Activated CD4-positive, alpha-beta memory T cell treated with anti-CD3 and anti-CD28 coated beads for 36 hours (primary cell): ENCODE measurements at places on chromosomes 1 and 21. TPM values are rescaled to one million over a fixed set of nuclear protein-coding genes. Genes with fewer than 3 reads are reported as not detected.

GRCh38 chr1:198232940-198233675 lies 76.3 kb downstream of the NEK7 start:
- no peak overlapping the region for H3K27ac ChIP-seq
- no peak overlapping the region for H3K4me3 ChIP-seq
- peaks cover 29% of the 10 kb centered on the region for H3K4me1 ChIP-seq
- H3K27me3 ChIP-seq: no peaks in the 10 kb centered on the region
- H3K36me3 ChIP-seq: peaks cover 3% of the 10 kb centered on the region

DNA sequence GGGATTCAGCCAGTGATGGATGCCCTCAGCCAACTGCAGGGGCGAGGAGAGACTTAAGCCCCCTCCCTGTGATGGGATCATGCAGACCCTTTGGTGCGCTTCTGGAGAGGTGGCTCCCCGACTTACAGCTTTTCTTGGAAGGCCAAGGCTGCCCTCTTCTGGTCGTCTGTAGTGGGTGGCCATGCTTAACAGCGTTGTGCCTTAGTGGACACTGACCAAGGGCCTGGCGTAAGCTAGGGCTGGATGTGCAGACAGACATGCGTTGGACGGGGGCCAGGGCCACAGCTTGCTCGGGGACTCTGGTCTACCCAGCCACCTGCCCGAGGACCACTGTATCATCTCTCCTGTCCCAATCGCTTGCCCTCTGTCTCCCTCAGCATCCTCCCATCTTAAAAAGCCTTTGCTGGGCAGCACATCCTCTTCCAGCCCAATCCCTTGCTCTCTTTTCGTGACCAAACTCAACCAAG lies 5.5 kb downstream of the AZIN2 start:
- no peak overlapping the region for H3K27ac ChIP-seq
- H3K4me1 ChIP-seq: peaks cover 15% of the 10 kb centered on the region
- H3K4me3 ChIP-seq: no peak overlapping the region
- H3K27me3 ChIP-seq: no peaks in the 10 kb centered on the region

DNA sequence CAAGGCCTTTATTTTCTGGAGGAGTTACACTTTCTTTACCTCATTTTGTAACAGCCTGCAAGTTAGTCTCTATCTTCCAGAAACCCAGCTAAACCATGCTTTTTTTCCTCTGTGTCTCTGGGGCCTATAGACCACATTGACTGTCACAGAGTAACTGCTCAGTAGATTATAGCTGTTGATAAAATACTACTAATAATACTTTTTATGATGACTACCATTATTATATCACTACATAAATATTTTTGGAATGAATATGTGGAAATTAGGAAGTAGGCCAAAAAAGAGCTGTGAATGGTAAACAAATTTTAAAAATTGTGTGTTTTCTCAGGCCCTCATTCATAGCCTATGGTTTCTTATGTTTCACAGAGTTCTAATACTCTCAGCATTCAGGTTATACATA lies 233.1 kb upstream of the USP24 start:
- no peaks in the 10 kb centered on the region for H3K36me3 ChIP-seq
- H3K4me1 ChIP-seq: no peaks in the 10 kb centered on the region
- peaks cover 2% of the 10 kb centered on the region for H3K27me3 ChIP-seq

SPRR5 gene
- not detected for total RNA-seq

PTAFR gene
- 0.19 TPM for total RNA-seq

LEPR gene
- 5.0 TPM for total RNA-seq

- H3K4me3 ChIP-seq: no peak overlapping the region
- no peaks in the 10 kb centered on the region for H3K4me1 ChIP-seq
- H3K27ac ChIP-seq: no peak overlapping the region
Measured at GRCh38 chr1:5740865-5741860, 251.1 kb downstream of the NPHP4 start.

- DNase-seq: peak; percentile 16
- H3K27ac ChIP-seq: no peak overlapping the region
- no peaks in the 10 kb centered on the region for H3K36me3 ChIP-seq
- H3K4me3 ChIP-seq: no peak overlapping the region
Measured at GRCh38 chr21:32096411-32096810, 182.4 kb downstream of the MIS18A start.

- H3K4me3 ChIP-seq: no peak overlapping the region
- peak; percentile 23 for DNase-seq
- no peaks in the 10 kb centered on the region for H3K4me1 ChIP-seq
- no peaks in the 10 kb centered on the region for H3K36me3 ChIP-seq
- no peak overlapping the region for H3K27ac ChIP-seq
Measured at GRCh38 chr1:176559878-176560277, 96.9 kb downstream of the PAPPA2 start.

TMEM82 gene
- total RNA-seq: not detected

GRCh38 chr1:36872858-36873257 lies 161.5 kb downstream of the GRIK3 start:
- H3K27ac ChIP-seq: no peak overlapping the region
- no peaks in the 10 kb centered on the region for H3K4me1 ChIP-seq
- H3K36me3 ChIP-seq: no peaks in the 10 kb centered on the region
- no peak overlapping the region for H3K4me3 ChIP-seq
- no peak for DNase-seq
- peaks cover 7% of the 10 kb centered on the region for H3K27me3 ChIP-seq

SPRR4 gene
- not detected for total RNA-seq

DNA sequence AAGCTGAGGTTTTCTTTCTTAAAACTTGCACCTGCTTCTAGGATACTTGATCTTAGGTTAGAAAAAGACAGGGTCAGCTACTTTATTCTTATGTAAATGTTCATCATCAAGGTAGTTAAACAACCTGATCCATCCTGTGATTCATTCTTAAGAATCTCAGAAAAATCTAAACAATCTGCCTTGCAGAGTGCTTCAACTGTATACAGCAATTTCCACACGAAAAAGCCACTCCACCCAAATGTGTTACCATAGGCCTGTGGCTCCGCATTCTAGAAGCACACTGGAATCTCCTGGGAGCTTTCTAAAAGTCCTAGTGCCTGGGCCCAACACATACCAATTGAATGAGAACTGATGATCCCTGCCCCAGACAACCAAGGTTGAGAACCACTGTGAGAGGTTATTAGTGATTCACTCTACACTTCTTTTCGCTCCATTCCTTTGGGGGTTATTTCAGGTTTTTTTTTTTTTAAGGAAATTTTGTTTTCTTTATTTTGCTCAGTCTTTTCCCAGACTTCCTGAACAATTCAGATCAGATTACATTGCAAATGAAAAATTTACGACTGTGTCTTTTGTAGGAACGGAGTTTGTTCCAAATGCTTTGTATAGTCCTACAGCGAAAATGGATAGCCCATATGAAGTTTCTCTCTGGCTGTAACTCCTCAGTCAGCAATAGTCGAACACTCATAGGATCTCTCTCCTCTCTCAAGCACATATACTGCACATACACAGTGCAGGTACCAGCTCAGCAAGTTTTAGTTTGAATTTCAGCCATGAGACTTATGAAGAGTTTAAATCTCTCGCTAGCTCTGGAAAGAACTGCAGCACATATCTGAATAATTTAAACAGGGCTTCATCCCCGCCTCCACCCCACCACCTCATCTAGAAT lies 16.1 kb downstream of the SMYD2 start:
- no peak overlapping the region for H3K27ac ChIP-seq
- H3K4me1 ChIP-seq: peaks cover 21% of the 10 kb centered on the region
- no peaks in the 10 kb centered on the region for H3K27me3 ChIP-seq
- H3K4me3 ChIP-seq: no peak overlapping the region
- DNase-seq: no peak

DNA sequence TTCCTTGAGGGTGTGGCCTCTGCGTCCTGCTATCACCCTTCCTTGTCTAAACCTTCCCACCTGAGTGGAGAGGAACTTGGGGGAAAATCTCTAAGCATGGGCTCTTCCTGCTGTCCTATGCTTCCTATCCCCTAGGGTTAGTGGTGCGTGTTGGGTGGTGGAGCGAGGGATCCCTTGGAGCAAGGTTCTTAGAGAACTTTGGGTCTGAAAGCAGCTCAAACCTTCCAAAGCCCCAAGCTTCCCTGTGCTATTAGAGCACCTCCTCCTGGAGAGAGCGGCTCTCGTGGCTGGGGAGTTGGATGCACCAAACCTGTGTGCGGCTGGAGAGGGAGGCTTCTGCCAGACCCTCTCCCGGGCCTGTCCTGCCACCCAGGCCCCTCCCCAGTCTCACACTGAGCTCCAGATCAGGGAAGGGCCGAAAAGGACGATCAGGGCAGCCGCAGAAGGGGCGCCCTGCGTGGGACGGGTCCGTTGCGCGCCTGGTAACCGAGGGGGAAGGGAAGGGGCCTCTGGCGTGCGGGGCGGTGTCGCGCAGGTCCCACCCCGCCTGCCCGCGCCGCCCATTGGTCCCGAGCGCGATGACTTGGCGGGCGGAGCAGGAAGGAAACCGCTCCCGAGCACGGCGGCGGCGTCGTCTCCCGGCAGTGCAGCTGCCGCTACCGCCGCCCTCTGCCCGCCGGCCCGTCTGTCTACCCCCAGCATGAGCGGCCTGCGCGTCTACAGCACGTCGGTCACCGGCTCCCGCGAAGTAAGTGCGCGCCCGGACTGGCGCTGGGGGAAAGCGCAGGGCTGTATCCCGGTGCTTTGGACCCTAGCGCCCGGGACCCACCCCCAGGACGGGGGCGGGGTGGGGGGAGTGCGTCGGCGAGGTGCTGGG lies at the start of gene SH3BGRL3:
Gene SH3BGRL3, plus strand, starts transcription at position 631 of the 877 bp plus-strand sequence. Its CDS starts 70 bp downstream, at position 701.
- H3K27ac ChIP-seq: peak within 1 kb of the TSS; percentile 94
- peak; percentile 89 for DNase-seq
- H3K36me3 ChIP-seq: peaks cover 55% of the 10 kb centered on the region
- peaks cover 87% of the 10 kb centered on the region for H3K4me1 ChIP-seq

DNA sequence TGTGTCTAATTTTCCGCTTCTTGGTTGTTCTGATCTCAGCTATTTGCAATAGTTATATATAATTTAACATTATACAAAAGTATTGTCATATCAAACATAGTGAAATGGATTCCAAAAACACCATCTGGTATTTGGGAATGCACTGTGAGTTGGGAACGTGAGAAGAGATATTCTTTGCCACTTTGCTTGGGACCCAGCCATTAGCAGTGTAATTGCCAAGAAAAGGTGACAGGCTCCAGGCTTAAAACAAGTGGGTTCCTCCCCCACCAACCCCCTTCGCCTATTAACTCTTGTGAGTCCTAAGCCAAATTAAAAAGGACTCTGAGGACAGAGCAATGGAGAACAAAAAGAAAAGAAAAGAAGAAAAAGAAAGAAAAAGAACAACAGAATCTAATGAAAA lies 186.7 kb upstream of the NFIA start:
- no peaks in the 10 kb centered on the region for H3K36me3 ChIP-seq
- no peak for DNase-seq
- no peak overlapping the region for H3K27ac ChIP-seq

DNA sequence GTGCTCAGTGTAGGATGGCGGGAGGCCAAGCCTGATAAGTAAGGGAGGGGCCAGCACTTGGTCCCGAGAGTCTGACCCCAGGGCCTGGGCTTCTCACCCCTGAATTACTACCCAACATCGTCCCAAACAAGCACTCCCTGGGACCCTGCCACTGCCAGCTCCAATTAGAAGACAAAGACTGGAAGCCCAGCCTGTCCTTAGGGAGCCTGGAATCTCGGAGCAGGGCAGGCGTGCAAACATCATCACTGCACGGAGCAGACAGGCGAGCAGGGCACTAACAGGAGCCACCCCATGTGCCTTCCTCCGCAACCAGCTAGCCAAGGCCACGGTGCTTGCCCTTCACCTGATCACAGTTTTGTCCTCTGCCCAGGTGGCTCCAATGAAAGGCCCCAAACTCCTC lies 23.2 kb downstream of the KCNAB2 start:
- no peaks in the 10 kb centered on the region for H3K4me1 ChIP-seq
- H3K27ac ChIP-seq: no peak overlapping the region
- no peak overlapping the region for H3K4me3 ChIP-seq
- no peaks in the 10 kb centered on the region for H3K27me3 ChIP-seq

ADAMTSL4 gene
- 1.1 TPM for total RNA-seq

GRCh38 chr21:45088729-45089128 lies 14.3 kb downstream of the ADARB1 start:
- peak; percentile 39 for DNase-seq
- H3K36me3 ChIP-seq: peaks cover 2% of the 10 kb centered on the region
- H3K27me3 ChIP-seq: no peaks in the 10 kb centered on the region
- H3K4me3 ChIP-seq: no peak overlapping the region

GRCh38 chr1:219173434-219173757 lies 282 bp upstream of the LYPLAL1 start:
- H3K27ac ChIP-seq: peak overlapping the region; percentile 95
- H3K4me1 ChIP-seq: peaks cover 42% of the 10 kb centered on the region
- DNase-seq: no peak
- H3K4me3 ChIP-seq: peak overlapping the region; percentile 96

FALEC gene
- total RNA-seq: not detected

SPRR1A gene
- total RNA-seq: not detected

- peaks cover 3% of the 10 kb centered on the region for H3K27me3 ChIP-seq
- peaks cover 18% of the 10 kb centered on the region for H3K4me1 ChIP-seq
- no peaks in the 10 kb centered on the region for H3K36me3 ChIP-seq
- peak; percentile 27 for DNase-seq
- no peak overlapping the region for H3K27ac ChIP-seq
- no peak overlapping the region for H3K4me3 ChIP-seq
Measured at GRCh38 chr1:186740324-186740723, 60.1 kb upstream of the PTGS2 start.

GRCh38 chr1:208216062-208216461 lies 28.1 kb downstream of the PLXNA2 start:
- H3K4me3 ChIP-seq: no peak overlapping the region
- H3K36me3 ChIP-seq: no peaks in the 10 kb centered on the region
- H3K4me1 ChIP-seq: no peaks in the 10 kb centered on the region
- no peak for DNase-seq
- peaks cover 1% of the 10 kb centered on the region for H3K27me3 ChIP-seq
- no peak overlapping the region for H3K27ac ChIP-seq

GRCh38 chr1:186984959-186985358 lies 156.2 kb downstream of the PLA2G4A start:
- H3K4me1 ChIP-seq: no peaks in the 10 kb centered on the region
- H3K36me3 ChIP-seq: no peaks in the 10 kb centered on the region
- no peak overlapping the region for H3K27ac ChIP-seq
- peaks cover 3% of the 10 kb centered on the region for H3K27me3 ChIP-seq
- no peak overlapping the region for H3K4me3 ChIP-seq

DNA sequence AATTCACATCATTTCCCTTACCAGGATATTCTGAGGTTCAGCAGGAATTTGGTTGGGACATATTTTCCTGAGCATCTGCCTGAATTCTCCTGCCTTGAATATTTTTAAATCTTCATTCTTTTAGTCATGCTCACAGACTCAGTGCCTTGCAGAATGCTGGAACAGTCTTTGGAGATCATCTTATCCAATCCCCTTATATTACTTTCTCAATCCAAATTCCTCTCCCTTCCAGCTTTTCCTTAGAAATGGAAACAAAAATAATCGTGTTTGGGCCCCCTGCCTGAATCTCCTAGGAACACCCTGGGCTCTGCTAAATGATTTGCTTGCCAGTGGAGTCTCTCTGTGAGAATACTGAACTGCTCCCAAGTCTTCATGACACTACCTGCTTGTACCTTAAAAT lies 38.4 kb downstream of the LHX8 start:
- no peak for DNase-seq
- H3K27ac ChIP-seq: no peak overlapping the region
- H3K36me3 ChIP-seq: no peaks in the 10 kb centered on the region

ZNF648 gene
- total RNA-seq: not detected

RSPH1 gene
- total RNA-seq: 0.38 TPM

LDLRAD1 gene
- total RNA-seq: not detected

GRCh38 chr1:88697503-88697902 lies 13.4 kb downstream of the PKN2 start:
- H3K27ac ChIP-seq: no peak overlapping the region
- H3K36me3 ChIP-seq: peaks cover 16% of the 10 kb centered on the region
- no peaks in the 10 kb centered on the region for H3K27me3 ChIP-seq
- DNase-seq: no peak

KCNQ4 gene
- 0.53 TPM for total RNA-seq

GRCh38 chr1:86848654-86849053 lies 65.3 kb downstream of the SELENOF start:
- H3K4me3 ChIP-seq: no peak overlapping the region
- no peaks in the 10 kb centered on the region for H3K36me3 ChIP-seq
- no peak overlapping the region for H3K27ac ChIP-seq
- H3K27me3 ChIP-seq: no peaks in the 10 kb centered on the region
- no peaks in the 10 kb centered on the region for H3K4me1 ChIP-seq
- DNase-seq: no peak

OR14K1 gene
- not detected for total RNA-seq
